ENCODE measurements at places on chromosomes 7 and 10. TPM values are rescaled to one million over a fixed set of nuclear protein-coding genes. Genes with fewer than 3 reads are reported as not detected.

Gene TMEM270
- total RNA-seq = not detected

DNA sequence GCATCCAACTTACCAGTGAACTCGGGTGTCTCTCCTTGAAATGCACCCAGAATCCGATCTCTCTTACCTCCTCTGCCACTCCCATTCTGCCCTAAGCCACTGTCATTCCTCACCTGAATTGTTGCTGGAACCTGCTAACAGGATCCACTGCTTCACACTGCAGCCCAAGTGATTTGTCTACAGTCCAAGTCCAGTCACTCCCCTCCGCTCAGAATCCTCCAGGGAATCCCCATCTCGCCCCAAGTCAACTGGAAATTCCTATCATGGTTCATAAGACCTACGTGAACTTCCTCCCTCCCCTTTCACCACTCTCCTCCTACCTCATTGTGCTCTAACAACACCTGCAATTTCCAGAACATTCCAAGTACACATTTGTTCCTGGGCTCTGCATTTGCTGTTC lies 91.3 kb downstream of the SCRN1 start:
- H3K27ac ChIP-seq = no peak overlapping the region
- peaks cover 4% of the 10 kb centered on the region for H3K27me3 ChIP-seq
- H3K4me3 ChIP-seq = no peak overlapping the region
- H3K4me1 ChIP-seq = no peaks in the 10 kb centered on the region

DNA sequence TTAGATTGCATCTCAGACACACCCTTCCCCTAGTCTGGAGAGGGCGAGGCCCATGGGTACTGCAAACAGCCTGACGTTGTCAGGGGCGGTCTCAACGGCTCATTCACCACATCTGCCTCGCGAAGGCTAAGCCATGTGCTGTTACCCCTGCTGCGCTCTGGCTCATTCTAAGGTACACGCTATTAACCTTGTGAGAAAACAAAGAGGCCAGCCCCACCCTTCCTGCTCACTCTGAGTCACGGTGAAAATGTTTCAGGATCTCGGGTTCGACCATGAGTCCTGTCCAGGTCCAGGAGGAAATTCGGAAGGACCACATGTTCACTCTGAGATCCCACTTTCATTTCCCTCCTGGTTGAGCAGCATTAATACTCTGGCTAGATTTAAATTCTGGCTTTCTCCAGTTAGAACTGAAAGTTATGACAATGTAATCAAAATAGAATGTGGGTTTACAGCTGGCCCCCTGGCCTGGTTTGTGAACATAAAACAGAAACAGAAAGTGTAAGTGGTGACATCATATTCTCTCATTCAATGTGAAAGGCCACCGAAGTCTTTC lies 55.2 kb downstream of the EGFR start:
- peak overlapping the region; percentile 74 for H3K27ac ChIP-seq
- peaks cover 31% of the 10 kb centered on the region for H3K4me1 ChIP-seq
- peak overlapping the region; percentile 22 for H3K4me3 ChIP-seq
- H3K27me3 ChIP-seq = no peaks in the 10 kb centered on the region

DNA sequence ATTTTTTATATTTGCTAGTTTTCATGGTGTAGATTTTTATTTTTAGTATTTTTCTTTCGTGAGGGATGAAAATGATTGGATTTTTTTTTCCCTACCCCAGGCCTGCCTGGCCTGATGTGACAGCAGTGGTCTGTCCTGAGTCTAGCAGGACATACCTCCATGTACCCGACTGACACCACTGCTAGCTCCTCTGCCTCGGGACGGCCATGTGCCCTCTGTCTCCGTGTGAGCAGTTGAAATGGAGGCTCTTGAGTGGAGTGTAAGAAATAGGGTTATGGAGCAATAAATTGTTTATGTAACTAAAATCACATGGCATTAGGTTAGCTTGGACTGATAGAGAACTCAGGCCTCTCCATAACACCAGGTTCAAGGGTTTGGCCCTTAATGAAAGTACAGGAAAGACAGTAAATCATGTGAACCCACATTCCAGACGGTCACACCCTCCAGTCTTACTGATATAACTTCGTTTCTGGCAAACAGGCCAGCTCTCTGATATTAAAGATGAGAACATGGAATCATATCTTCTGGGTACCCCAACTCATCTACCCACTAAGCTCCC lies 734.1 kb downstream of the KCNMA1 start:
- H3K36me3 ChIP-seq = no peaks in the 10 kb centered on the region
- no peak overlapping the region for H3K27ac ChIP-seq
- DNase-seq = no peak
- H3K27me3 ChIP-seq = no peaks in the 10 kb centered on the region

Gene SPDYE1
- not detected for total RNA-seq
